PC-3 (cell line): ENCODE measurements at places on chromosomes 2 and 18. TPM values are rescaled to one million over a fixed set of nuclear protein-coding genes. Genes with fewer than 3 reads are reported as not detected.

GALM gene
- total RNA-seq = 22.7 and 26.4 TPM in 2 replicates

TCF23 gene
- total RNA-seq = not detected in 2 replicates

ERFE gene
- total RNA-seq = 7.4 and 8.5 TPM in 2 replicates

NDUFAF7 gene
- total RNA-seq = 12.3 and 13.2 TPM in 2 replicates

- no peak for DNase-seq
- H3K36me3 ChIP-seq = no peaks in the 10 kb centered on the region
- H3K27me3 ChIP-seq = no peaks in the 10 kb centered on the region
- no peaks in the 10 kb centered on the region for H3K4me1 ChIP-seq
- H3K27ac ChIP-seq = no peak overlapping the region
Observed at GRCh38 chr18:25661831-25662230, 309.9 kb upstream of the ZNF521 start.

GRCh38 chr2:179410552-179411356 lies 146.1 kb upstream of the SESTD1 start:
- H3K4me3 ChIP-seq = no peak overlapping the region
- H3K36me3 ChIP-seq = no peaks in the 10 kb centered on the region
- no peaks in the 10 kb centered on the region for H3K27me3 ChIP-seq
- H3K27ac ChIP-seq = no peak overlapping the region

DNA sequence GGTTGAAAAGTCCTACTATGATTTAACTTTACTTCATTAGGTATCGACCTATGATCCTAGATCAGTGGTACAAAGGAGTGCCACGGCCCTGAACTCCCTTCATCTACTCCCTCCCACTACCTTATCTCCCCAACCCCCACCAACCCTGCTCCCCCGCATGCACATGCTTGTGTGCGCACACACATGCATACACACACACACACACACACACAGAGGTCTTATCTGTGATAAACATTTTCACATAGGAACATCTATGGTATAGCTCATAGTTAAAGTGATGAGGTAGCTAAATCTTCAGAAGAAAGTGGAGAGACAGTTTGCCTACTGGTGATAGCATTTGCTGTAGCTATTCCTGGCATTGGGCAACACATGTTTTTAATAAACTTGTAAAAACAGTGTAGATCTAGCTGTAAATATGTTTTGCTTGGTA lies 471.3 kb downstream of the ZEB2 start:
- H3K4me1 ChIP-seq = no peaks in the 10 kb centered on the region
- no peak overlapping the region for H3K27ac ChIP-seq
- H3K4me3 ChIP-seq = no peak overlapping the region
- DNase-seq = no peak
- no peaks in the 10 kb centered on the region for H3K36me3 ChIP-seq

GRCh38 chr2:37816036-37816435 lies 109.1 kb upstream of the RMDN2 start:
- no peak overlapping the region for H3K27ac ChIP-seq
- no peaks in the 10 kb centered on the region for H3K27me3 ChIP-seq
- DNase-seq = no peak
- no peaks in the 10 kb centered on the region for H3K4me1 ChIP-seq
- no peak overlapping the region for H3K4me3 ChIP-seq
- no peaks in the 10 kb centered on the region for H3K36me3 ChIP-seq

GRCh38 chr2:120536141-120536540 lies 190.2 kb downstream of the INHBB start:
- no peaks in the 10 kb centered on the region for H3K36me3 ChIP-seq
- no peak overlapping the region for H3K4me3 ChIP-seq
- DNase-seq = no peak

- H3K27me3 ChIP-seq = peaks cover 94% of the 10 kb centered on the region
- H3K4me3 ChIP-seq = no peak overlapping the region
- H3K27ac ChIP-seq = no peak overlapping the region
Observed at GRCh38 chr2:878245-878930, 72.3 kb upstream of the SNTG2 start.

DNA sequence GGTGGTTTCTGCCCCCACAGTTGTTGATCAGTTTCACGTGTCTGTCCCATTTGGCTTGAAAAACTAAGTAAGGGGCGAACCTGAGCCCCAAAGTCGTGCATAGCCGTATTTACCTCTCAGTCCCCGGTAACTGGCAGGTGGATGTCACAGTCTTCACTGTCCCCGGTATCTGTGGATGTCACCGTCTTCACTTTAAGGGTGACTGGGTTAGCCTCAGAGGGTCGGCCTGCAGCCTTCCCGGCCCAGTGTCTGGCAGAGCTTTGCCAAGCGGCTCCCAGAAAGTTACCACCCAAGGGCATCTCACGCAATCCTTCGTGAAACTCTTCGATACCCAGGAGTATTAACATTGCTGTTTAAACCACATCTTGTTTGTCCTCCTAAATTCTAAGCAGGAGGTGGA lies 125.3 kb upstream of the CTDP1 start:
- H3K4me3 ChIP-seq = no peak overlapping the region
- H3K27me3 ChIP-seq = peaks cover 20% of the 10 kb centered on the region
- no peak for DNase-seq
- no peaks in the 10 kb centered on the region for H3K36me3 ChIP-seq

GRCh38 chr18:54035927-54036326 lies 188.5 kb downstream of the MBD2 start:
- H3K4me3 ChIP-seq = no peak overlapping the region
- H3K36me3 ChIP-seq = no peaks in the 10 kb centered on the region
- H3K27me3 ChIP-seq = no peaks in the 10 kb centered on the region
- DNase-seq = no peak
- H3K27ac ChIP-seq = no peak overlapping the region

GRCh38 chr18:37297106-37297505 lies 268.5 kb downstream of the CELF4 start:
- DNase-seq = no peak
- H3K4me3 ChIP-seq = no peak overlapping the region
- no peaks in the 10 kb centered on the region for H3K36me3 ChIP-seq
- no peaks in the 10 kb centered on the region for H3K27me3 ChIP-seq
- no peak overlapping the region for H3K27ac ChIP-seq

DNA sequence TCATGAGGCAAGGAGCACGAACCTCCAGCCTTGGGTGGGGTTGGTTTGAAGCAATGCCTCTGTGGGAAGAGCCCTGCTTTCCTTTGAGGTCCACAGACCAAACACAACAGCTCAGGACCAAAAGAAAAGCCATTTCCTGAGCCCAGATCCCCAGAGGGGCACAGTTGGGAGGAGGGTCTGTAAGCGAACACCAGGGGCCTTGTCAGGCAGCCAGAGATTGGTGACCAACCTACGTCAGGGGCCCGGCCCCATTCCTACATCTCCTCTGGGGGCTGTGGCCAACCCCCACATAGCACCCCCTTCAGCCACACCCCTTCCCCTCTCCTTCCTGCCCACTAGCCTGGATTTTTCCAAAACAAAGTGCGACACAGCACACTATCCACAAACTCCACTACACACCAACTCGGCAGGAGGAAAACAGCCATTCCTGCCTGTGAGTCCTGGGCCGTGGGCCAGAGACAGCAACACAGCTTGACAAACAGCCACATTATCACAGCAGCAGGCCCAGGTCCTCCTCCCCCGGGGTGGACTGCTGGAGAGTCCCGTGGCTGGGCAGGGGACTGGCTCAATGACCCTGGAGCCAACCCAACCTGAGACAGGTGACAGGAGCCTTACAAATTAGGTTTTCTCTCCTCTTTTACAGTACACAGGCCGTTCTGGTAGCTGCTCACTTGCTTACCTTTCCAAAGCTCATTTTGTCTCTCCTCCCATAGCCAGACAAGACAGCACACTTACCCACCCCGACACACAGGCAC lies 98.8 kb downstream of the TNS1 start:
- peaks cover 64% of the 10 kb centered on the region for H3K27me3 ChIP-seq
- H3K27ac ChIP-seq = no peak overlapping the region
- no peaks in the 10 kb centered on the region for H3K4me1 ChIP-seq
- no peaks in the 10 kb centered on the region for H3K36me3 ChIP-seq
